Activated gamma-delta T cell treated with anti-CD3 and anti-CD28 coated beads, Interleukin-2, amount 50 U/mL, for 16 hours (primary cell): ENCODE measurements at places on chromosomes 4 and X.

DNA sequence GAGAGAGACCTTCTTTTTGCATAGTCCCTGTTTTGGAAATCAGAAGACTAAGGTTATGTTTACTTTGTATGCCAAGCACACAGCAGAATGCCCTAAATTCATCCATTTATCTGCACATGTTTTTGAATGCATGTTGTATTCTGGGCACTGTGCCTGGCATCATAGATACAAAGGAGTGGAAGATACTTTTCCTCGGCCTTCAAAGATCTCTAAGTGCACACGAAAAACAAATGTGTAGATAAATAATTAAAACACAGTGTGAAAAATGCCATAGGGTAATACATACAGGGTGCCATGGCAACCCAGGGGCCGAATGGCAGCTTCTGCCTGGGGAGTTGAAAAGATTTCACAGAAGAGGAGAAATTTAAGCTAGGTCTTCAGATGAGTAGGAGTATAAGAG lies 390.6 kb upstream of the ATOH1 start:
- DNase-seq: no peak

DNA sequence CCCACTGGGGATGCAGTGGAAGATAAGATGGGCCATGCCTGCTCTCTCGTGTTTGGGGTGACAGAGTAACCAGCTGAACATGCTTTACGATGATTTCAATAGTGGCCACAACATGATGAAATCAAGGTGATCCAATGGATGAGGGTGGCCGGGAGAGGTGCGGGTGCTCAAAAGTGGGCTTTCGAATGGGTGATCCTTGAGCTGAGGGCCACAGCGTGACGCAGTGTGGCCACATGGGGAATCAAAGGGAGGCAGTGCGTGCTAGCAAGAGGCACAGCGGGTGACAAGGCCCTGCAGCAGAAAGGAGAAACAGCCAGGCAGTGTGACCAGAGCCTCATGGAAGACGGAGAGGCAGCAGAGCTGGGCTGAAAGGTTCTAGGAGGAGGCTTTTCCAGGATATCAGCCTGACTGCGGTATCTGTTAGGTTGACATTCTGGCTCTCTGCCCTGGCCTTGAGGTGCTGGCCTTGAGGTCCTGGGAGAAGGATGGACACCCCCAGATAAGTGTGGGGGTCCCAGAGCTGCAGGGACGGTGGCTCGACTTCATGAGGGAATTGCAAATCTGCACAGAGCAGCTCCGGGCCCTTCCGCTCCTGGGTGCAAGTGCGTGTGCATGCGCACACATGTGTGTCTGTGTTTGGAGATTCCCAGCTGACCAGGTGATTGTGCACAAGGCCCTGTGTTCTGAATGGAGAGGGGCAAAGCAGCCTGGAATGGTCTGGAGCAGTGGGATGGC lies 38.0 kb upstream of the GPR78 start:
- no peak for DNase-seq

- DNase-seq: no peak
Observed at GRCh38 chrX:110222497-110223257, 95.2 kb downstream of the AMMECR1 start.

DNA sequence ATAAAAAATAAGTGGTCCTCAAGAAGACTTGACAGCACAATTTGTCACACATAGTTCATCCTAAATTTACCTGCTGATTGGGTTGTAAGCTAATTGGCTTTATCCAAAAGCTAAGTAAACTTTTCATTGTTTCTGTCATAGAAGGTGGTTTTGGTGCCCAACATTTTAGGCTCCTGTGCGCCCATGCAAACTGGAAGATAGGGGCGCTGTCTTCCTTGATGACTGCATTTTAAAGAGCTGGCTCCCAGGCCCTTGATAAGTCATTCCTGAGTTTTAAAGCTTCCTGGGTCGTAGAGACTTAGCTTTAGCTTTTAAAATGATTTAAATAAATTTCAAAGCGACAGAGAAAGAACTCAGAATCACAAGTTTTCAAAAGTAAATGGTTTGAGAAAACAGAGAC lies 625.4 kb upstream of the GALNT7 start:
- no peak for DNase-seq

DNA sequence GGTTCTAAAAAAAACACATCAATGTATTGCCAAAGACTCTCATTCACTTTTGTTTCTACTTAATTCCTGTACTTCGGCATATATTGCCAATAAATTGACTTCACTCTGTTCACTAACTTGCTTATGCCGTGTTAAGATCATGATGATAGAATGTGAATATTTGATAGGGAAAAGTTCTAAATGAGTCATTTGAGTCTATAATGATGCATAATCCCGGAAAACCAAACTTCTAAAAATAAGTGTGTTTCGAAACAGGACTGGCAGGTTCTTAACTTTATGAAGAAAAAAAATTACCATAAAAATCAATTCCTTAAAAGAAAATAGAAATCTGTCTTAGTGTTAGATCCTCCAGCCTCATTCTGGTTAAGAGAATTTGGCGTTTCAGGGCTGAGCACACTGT lies 387.5 kb upstream of the FTHL17 start:
- no peak for DNase-seq

DNA sequence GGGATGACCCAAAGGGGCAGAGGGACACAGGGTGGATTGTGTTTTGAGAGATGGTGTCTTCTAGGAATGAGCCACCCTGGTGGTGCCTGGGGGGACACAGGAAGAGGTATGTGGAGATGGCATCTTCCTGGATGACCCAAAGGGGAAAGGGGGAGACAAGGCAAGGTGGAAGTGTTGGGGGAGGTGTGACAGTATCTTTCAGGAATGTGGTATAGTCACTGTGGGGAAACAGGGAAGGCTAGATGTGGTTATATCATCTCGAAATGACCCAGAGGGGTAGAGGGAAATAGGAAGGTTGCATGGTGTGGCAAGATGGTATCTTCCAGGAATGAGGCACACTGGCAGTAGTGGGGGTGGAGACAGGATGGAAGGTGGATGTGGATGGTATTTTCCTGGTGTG lies 62.9 kb downstream of the MAOA start:
- no peak for DNase-seq
